ENCODE measurements at places on chromosomes 11 and 22. TPM values are rescaled to one million over a fixed set of nuclear protein-coding genes. Genes with fewer than 3 reads are reported as not detected.

DNA sequence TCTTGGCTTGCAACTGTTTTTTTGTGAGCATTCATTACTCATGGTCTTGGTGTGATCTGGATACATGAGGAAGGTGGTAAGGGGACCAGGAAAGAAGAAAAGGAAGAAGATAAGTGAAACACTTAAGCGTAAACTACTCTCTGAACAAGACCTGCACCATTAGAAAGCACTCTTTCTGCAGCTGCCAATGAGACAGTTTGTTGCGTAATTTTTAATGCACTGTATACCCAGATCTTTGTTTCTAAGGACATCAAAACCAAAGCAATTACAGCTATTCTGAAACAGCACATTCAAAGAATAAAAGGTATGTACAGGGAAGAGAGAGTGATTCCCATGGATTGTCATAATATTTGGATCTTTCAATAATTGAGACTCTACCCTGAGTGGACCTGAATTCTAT lies 147.4 kb downstream of the BLID start:
- no peak for DNase-seq

- no peak for DNase-seq
These were observed 36.4 kb downstream of the PIK3C2A start for GRCh38 chr11:17171343-17171742.

DNA sequence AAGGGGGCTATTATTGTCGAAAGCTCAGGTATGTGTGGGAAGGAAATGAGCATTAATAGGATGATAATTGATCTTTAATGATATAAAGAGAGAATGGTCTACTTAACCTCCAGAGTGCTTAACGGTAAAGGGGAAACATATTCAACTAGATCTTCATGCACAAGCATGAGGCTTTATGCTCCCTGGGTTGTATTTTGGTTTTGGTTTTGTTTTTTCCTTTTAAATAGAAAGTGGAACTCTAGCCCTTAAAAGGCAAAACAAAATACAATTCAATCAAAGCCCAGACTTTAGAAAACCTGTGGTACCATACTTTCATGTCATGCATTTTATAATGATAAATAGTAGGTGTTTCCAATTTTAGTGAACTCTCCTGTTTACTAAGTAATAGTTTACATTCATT lies 622.7 kb downstream of the METTL15 start:
- DNase-seq = no peak

- DNase-seq = no peak
These were observed 8.1 kb upstream of the NEU3 start for GRCh38 chr11:74980634-74981033.

GRCh38 chr11:95584180-95584579 lies 205.4 kb downstream of the FAM76B start:
- DNase-seq = no peak

GRCh38 chr11:104432526-104432925 lies 268.6 kb upstream of the PDGFD start:
- DNase-seq = no peak

DNA sequence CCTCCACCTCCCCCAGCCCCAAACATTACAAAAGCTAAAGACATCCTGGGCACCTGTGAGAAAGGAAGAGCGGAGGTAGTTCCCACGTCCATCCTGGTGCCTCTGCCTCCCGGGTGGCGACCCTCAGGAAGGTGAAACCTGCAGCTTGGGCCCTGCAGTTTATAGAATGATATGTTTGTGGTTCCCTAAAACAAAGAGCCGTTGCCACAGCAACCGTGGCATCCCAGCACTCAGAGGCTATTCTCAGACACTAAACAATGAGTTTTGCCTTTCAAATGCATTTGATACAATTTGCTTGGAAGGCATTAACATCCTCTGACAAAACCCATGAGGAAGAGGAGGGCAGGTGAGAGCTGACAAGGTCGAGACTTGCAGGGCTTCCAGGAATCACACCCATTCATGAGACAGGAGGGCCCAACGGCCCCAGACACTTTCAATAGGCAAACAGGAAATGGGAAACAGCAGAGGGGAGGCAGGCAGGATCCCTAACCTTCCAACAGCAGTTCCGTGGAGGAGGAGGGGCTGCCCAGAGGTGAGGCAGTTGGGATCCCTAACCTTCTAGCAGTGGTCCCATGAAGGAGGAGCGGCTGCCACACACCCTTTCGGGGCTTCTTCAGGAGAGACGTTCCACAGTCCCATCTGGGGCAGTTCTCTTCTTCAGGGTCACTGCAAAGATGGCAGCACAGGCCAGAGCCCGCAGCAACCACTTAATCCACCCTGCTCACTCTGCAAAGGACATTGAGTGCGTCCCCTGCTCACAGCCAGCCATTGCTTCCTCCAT lies 379.2 kb downstream of the SHANK2 start:
- DNase-seq = no peak

GRCh38 chr11:19191530-19192169 lies 10.1 kb downstream of the CSRP3 start:
- DNase-seq = no peak

- DNase-seq = no peak
These were observed 92.9 kb upstream of the ISX start for GRCh38 chr22:34973016-34973415.

- no peak for DNase-seq
These were observed 141.6 kb downstream of the SNX19 start for GRCh38 chr11:130774703-130775102.

DNA sequence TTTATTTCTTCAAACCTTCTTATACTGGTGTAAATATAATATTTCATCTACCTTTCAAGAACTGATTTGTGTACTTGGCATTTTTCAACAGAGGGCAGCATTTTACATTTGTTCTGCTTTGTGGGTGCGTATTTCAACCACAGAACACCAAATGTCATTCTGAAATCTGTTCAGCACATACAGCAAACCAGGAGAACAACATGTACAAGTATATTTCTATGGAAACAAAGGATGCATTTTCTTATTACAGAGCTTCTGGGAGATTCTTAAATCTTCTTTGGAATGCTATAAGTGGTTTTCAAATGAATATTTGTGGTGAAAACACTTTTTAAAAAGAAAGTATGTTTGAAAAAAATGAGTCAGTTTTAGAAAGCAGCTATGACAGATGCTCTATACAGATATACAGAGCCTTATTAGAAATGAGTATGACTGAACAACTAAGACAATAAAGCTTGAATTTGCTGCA lies 946.0 kb downstream of the FAM181B start:
- DNase-seq = peak; percentile 50

- DNase-seq = peak; percentile 75
These were observed 109.9 kb upstream of the CADM1 start for GRCh38 chr11:115613986-115614632.

DNA sequence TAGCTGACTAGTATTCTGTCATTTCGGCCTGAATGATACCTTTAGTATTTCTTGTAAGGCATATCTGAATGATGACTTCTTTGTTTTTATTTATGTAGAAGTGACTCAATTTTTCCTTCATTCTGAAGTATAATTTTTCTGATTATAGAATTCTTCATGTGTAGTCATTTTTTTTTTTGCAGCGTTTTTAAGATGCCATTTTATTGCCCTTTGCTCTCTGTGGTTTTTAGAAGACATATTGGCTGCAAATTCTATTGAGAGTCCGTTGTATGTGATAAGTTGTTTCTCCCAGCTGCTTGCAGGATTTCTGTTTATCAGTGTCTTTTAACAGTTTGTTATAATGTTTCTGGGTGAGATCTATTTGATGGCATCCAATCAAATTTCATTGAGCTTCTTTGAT lies 1224.8 kb downstream of the JRKL start:
- no peak for DNase-seq

DNA sequence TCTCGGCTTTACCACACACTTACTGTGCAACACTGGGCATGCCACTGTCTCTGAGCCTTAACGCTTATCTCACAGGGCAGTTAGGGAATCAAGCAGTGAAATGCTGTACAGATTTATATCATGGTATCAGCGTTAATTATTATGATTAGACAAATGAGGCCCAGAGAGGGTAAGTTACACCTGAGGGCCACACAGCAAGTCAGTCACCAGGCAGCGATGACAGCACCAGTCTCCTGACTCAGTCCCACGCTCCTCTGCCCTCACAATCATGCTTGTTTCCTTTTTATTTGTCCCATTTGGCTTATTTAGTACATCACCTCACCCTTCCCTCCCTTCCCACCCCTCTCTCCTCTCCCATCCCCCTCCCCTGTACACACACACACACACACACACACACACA lies 12.2 kb downstream of the CHRDL2 start:
- DNase-seq = no peak

DNA sequence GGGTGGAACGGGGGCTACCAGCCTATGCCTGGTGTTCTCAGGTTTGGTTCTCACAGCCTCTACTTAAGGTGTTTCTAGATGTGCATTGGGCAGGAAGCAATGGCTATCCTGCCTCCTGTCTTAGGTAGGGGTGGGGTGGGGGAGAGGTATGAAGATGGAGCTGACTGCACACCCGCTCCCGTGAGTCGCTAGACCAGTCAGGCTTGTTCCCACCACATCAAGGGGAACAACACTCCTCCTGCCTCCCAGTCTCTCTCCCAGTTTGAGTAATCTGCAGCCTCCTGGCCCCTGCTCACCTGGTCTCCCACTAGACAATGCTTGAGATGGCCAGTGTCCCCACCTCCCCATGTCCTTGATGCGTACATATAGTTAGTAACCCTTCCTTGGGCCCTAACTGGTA lies 79.3 kb upstream of the TENM4 start:
- no peak for DNase-seq

GRCh38 chr11:102312667-102313066 lies 4.6 kb upstream of the BIRC3 start:
- DNase-seq = peak; percentile 34

- no peak for DNase-seq
These were observed 49.5 kb downstream of the VSIG10L2 start for GRCh38 chr11:125995313-125995712.

GRCh38 chr11:44483919-44484610 lies 81.4 kb upstream of the CD82 start:
- no peak for DNase-seq

DNA sequence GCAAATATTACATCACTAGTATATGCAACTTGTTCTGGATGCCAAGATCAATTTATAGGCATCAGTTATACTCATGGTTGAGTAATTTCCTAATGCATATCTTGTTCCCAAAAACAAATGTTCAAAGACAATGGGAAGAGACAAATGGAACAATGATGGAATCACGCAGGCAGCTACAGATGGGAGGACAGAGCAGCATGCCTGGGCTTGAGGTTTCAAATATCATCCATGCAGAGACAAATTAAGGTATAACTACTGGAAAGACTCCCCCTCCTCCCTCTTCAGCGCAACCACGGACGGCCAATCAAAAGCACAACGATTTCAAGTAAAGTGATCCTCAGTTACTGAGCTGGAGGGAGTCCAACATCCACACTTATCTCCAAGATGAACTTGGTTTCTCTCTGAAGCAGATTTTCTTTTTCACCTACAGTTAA lies 106.8 kb downstream of the CCDC83 start:
- DNase-seq = no peak

- no peak for DNase-seq
These were observed 562.4 kb downstream of the OPCML start for GRCh38 chr11:132969892-132970291.

- DNase-seq = no peak
These were observed 59.4 kb downstream of the PKNOX2 start for GRCh38 chr11:125223901-125224361.

GRCh38 chr11:79471071-79471844 lies 30.4 kb upstream of the TENM4 start:
- no peak for DNase-seq

DNA sequence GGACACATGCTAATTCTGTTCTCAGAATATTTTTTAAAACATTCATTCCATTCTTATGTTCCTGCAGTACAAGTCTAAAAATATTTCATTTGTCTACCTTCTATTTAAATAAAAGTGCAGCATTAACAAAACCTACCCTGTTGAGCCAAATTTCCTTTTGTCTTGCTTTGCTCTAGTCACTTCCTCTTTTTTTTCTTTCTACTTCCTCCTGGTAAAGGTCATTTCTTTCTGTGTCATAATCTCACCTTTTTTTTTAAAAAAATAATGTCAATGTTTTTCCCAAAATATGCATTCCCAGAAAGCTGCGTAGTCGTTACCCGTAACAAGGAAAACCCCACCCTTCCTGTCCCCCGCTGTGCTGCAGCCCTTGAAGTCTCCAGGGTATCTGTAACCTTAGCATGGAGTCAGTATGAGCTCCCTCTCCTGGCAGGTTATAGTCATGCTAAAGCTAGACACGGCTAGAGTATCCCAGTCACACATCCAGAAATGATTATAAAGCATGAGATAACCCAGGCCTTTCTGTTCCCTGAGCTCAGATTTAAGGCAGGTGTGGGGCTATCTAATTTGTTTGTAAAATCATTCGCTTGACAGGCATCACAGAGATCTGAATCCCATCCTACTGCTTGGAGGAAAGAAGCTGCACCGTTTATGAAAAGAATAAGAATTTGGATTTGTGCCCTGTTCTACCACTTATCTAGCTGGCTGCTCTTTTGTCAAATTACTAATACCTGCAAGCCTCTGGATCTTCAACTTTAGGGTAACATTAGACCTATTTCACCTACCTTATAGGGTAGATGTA lies 51.1 kb upstream of the EED start:
- DNase-seq = peak; percentile 90

GRCh38 chr11:117314840-117315239 lies 1.2 kb downstream of the BACE1 start:
- DNase-seq = no peak

DNA sequence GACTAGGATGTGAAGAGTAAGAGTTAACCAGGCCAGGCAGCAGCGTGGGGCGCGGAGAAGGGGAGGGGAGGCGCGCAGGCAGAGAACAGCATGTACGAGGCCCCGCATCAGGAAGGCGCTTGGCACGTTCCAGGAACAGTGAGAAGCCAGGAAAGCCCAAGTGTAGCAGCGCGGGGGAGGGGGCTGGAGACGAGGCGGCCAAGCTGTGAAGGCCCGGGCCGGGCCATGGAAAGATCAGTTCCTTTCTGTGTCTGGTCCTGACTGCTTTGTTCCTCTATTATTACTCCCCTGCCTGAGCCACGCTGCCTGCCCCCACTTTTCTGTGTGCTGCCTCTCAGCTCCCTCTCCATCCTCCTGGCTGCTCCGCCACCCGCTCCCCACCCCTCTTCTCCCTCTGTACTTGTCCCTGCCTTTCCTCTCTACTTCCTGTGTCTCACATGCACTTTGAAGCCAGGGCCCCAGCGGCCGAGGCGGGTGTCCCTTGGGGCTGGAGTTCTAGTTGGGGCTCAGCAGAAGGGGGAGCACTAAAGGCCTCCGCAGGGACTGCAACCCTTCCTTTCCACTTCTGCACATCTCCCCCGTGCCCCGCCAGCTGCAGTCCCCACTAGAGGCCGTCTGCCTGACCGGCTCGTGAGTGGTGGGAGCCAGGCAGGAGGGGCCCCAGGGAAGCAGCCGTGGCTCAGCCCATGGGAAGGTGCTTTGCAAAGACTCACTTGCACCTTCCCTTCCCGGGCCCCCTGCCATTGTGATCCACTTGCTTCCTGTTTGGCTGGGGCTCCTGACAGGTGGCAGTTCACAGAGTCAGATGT lies 63.7 kb downstream of the PRDM11 start:
- no peak for DNase-seq

GRCh38 chr11:118939953-118940598 lies 14.3 kb upstream of the BCL9L start:
- no peak for DNase-seq

- DNase-seq = no peak
These were observed 59.8 kb downstream of the LUZP2 start for GRCh38 chr11:24556693-24557092.

GRCh38 chr11:103892603-103893002 lies 143.8 kb upstream of the DDI1 start:
- peak; percentile 90 for DNase-seq

GRCh38 chr11:4881188-4881587 lies 512 bp upstream of the OR51T1 start:
- no peak for DNase-seq

The OR52E8 gene
- not detected for total RNA-seq

The MMP12 gene
- total RNA-seq = not detected

The VSIG2 gene
- not detected for total RNA-seq

The GRIA4 gene
- total RNA-seq = not detected

The VSIG10L2 gene
- total RNA-seq = not detected

The TIMP3 gene
- total RNA-seq = 10.4 TPM

The OR8G1 gene
- total RNA-seq = not detected

The SYCE3 gene
- not detected for total RNA-seq

All from HT1080 (cell line).